ENCODE measurements at places on chromosomes 4 and X. TPM values are rescaled to one million over a fixed set of nuclear protein-coding genes. Genes with fewer than 3 reads are reported as not detected.

DNA sequence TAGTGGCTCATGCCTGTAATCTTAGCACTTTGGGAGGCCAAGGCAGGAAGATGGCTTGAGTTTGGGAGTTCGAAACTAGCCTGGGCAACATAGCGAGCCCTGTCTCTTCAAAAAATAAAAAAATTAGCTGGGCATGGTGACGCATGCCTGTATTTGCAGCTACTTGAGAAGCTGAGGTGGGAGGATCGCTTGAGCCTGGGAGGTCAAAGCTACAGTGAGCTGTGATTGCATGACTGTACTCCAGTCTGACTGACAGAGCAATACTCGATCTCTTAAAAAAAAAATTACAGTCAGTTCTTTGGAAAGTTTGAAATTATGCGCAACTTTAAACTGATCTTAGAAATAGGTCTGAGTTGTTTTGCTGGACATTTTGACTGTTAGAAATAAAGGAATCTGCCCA lies 55.8 kb downstream of the DOCK11 start:
- DNase-seq = no peak

- no peak for DNase-seq
Observed at GRCh38 chr4:128475597-128475996, 188.0 kb upstream of the PGRMC2 start.

GRCh38 chr4:25929298-25929686 lies 15.3 kb downstream of the SMIM20 start:
- no peak for DNase-seq

GRCh38 chr4:150699599-150699998 lies 117.6 kb downstream of the MAB21L2 start:
- no peak for DNase-seq

DNA sequence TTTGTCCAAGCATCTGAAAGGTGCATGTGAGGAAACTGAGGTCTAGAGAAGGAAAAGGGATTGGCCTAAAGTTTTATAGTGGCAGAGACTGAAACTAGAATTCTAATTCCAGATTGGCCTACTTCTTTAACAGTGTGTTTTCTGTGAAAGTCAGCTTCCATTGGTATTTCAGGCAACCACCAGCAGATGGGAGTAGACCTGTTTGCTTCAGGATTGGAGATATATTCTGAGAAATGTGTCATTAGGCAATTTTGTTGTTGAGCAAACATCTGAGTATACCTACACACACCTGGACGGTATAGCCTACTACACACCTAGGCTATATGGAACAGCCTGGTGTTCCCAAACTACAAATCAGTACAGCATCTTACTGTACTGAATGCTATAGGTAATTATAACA lies 207.3 kb upstream of the RADX start:
- no peak for DNase-seq

- no peak for DNase-seq
Observed at GRCh38 chr4:111128327-111128726, 505.4 kb upstream of the PITX2 start.

DNA sequence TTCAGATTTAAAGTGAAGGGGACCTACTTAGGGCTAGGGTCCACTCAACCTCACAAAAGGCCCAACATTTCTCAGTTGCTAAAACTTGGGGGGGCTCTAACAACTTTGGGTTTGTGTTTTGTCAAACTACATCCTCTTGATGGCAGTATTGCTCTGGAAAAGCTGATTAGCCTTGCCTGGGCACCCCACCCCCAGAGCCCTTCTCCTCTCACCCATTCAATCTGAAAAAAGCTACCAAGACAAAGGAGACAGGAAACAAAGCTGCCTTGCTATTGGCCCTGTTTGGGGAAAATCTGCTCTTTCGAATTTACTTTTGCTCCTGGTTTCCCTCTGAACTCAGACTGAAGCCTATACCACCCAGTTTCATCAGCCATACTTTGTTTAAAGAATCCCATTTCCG lies 195.2 kb upstream of the STK26 start:
- DNase-seq = peak; percentile 78

DNA sequence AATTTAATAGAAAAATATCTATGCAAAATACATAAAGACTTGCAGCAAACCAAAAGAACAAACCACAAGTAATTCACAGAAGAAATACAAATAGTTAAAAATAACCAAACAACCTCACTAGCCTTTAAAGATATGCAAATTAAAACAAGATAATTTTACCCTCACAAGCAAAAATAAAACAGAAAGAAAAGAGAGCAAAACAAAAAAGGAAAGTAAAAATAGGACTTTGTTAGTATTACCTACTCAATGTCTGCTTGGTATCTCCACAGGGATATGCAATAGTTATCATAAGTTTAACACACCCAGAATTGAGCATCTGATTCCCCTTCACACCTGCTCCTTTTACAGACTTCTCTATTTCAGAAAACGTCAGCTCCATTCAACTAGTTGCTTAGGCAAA lies 737.5 kb upstream of the MAGEB2 start:
- no peak for DNase-seq

DNA sequence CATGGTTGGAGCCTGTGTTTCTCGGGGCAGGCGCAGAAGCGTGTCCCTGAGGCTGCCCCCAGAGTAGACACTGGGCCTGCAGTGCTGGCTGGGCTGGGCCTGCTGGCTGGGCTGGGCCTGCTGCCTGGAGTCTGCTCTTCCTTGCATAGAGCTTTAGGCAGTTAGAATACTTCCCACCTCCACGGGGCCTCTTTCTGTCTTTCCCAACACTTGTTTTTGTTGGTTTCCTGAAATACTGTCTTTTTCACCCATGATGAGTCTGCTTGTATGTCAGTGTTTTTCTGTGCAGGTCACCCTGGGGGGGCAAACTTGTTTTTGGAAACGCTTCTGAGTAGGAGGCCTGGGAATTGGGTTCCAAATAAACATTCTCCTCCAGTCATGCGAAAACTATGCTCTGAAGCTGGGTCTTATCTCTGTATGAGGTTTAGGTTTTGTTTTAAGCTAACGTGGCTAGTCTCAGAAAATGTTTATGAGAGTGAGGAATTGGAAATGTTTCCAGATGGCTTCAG lies 32.2 kb downstream of the TRMT44 start:
- peak; percentile 50 for DNase-seq

DNA sequence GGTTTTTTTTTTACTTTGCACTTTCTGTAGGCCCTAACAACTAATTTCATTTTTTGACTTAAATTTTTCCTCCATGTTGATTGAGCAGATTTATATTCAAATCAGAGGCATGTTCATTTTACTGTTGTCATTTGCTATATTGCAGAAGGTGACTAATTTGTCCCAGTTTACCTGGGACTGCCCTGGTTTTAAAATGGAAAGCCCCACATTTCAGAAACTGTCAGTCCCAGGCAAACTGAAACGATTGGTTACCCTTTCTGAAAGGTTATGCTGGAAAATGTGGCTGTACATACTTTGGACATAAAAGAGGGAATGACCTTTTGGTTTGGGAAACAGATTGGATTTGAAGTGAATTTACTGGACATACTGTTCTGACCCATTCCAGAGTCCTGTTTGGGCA lies 160.0 kb downstream of the SPCS3 start:
- DNase-seq = no peak

GRCh38 chr4:182141061-182141460 lies 102.1 kb upstream of the TENM3 start:
- peak; percentile 73 for DNase-seq

DNA sequence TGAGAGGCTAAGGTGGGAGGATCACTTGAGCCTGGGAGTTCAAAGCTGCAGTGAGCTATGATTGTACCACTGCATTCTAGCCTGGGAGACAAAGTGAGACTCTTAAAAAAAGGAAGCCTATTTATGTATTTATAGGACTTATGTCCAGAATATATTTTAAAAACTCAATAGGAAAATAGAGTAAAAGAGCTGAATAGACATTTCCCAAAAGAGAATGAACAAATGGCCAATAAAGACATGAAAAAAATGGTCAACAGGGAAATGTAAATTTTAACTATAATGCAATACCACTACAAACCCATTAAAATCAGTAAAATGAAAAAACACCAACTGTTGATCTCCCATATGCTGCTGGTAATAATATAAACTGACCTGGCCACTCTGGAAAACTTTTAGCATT lies 115.0 kb downstream of the HUWE1 start:
- no peak for DNase-seq

- no peak for DNase-seq
Observed at GRCh38 chrX:134480061-134480460, 20.1 kb downstream of the HPRT1 start.

DNA sequence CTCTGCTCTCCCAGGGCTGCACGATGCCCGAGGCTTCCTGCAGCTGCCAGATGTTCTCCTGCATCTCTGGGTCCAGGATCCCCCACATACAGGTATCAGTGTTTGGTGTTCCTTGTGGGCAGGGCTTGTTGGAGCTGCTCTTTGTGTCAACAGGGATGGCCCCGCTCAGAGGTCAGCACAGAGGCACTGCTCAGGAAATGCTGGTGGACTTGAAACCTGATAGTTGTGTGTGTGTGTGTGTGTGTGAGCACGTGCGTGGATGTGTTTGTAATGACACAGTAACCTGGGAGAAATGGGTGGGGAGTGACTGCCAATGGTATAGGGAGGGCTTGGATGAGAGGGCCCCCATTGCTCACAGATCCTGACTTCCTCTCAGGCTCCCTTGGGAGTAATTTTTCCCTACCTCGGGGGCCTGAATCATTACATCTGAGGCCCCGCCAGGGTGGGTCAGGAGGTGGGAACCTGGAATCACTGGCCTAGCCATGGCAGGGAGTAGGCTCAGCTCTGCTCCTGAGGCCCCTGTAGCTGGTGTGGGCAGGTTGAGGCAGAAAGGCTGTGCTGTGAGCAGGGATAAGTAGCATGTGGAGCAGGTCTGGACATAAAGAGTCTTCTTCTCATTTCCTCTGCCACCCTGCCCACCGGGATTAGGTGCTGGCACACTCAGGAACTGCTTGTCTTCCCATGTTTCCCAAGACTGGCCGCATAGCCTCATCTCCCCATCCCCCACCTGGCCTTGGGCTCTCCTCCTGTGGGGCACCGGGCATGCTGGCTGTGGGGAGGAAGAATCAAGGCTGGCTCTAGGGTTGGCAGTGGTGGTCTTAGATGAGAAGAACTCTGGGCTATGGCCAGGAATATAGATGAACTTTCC lies 2.5 kb upstream of the EFNB1 start:
- DNase-seq = no peak

DNA sequence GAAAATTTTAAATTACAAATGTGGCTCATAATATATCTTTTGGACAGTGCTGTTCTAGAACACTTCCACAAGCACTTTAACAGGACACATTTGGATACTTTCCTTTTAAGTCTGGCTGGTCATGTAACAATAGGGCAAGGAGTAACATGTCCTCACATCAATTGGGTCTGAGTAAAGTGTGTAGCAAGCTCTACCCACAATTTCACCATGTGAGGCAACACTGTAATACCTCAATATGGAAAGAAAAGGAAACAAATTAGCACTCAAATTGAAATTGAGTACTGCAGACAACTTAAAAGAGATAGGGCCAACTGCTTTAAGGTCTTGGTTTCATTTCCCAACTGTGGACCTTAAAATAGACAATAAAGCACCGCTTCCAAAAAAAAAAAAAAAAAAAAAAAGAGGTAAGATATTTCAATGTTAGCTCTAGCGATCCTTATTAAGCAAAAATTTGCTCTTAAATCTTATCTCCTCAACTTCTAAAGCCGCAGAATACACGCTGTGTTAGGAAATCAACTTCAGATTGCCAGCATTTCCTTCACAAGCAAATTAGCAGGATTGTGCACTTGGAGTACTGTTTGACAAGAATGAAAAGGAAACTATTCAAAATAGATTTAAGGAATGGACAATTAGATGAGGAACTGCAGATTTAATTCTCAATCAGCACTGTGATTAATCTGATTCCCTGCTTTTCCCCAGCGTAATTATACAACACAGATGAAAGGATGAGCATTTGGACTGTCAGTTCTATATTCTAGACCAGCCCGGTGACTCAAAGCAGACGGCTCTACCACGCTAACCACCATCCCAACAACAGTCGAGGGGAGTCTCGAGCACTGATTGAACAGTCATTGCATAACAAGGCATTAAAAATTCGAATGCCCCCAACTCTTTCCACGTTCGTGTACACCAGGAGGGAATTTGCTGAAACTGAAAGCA lies 1.6 kb downstream of the CASK start:
- no peak for DNase-seq

DNA sequence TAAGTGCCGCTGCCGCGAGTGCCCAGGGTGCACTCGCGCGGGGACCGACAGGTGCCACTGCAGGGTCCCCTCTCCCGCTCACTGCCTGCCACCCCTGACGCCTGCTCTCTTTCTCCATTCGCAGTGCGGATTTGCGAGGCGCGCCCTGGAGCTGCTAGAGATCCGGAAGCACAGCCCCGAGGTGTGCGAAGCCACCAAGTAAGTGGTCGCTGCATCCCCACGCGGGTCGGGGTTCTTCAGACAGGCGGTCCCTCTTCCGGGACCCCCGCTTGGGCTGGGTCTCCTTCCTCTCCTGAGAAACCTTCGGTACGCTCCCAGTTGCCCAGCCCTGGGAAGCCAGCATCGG lies 547 bp downstream of the GUCY1A1 start:
- DNase-seq = peak; percentile 81

DNA sequence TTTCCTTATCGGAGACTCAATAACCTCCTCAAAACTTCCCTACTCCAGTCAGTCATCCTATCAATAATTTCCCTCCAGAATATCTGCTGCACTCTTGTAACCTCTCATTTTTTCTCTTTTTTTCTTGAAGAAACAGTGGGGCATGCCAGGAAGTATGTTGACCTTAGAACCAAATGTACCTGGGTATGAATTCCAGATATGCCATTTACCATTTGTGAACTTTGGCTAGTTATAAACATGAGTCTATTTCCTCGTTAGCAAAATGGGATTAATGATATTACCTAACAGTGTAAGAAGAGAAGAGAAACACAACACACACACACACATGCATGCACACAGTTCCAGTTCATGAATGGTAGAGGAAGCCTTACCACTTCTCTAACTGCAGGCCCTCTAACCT lies 578.2 kb downstream of the FAM133A start:
- DNase-seq = no peak

DNA sequence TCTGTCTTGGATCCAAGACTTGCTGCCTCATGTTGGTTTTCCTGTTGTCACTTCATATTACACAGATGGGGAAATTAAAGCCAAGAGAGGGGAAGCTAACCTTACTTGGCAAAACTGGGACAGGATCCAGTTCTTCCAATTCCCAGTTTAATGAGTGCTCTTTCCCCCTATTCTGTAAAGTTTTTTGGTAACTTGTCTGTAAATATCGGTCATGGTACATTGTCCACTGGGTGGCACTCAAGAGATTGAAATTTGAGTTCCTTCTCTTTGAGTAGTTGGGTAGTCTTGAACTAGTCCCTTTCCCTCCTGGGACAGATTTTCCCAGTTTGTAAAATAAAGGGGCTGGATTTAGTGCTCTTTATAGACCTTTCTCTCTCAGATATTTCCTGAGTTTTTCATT lies 12.4 kb upstream of the EOLA2 start:
- no peak for DNase-seq

GRCh38 chr4:110493520-110493919 lies 17.6 kb downstream of the ENPEP start:
- no peak for DNase-seq

GRCh38 chrX:81876437-81876836 lies 674.5 kb downstream of the SH3BGRL start:
- DNase-seq = no peak

- DNase-seq = peak; percentile 93
Observed at GRCh38 chr4:1767061-1767769, 25.9 kb upstream of the FGFR3 start.

The ARX gene
- total RNA-seq = 0.07 TPM

The HEPH gene
- total RNA-seq = 92.7 TPM

The TMEM31 gene
- total RNA-seq = 1.00 TPM

The DDX53 gene
- total RNA-seq = not detected

The GPRASP1 gene
- total RNA-seq = 2.9 TPM

The WAS gene
- 0.84 TPM for total RNA-seq

The PWWP3B gene
- 0.93 TPM for total RNA-seq

The LNX1 gene
- total RNA-seq = 5.7 TPM

The TCEANC gene
- 2.4 TPM for total RNA-seq

The LANCL3 gene
- 0.11 TPM for total RNA-seq
